ENCODE measurements at places on chromosomes 1 and 21. TPM values are rescaled to one million over a fixed set of nuclear protein-coding genes. Genes with fewer than 3 reads are reported as not detected.

- DNase-seq = no peak
Measured at GRCh38 chr1:224731633-224732032, 115.5 kb downstream of the CNIH3 start.

GRCh38 chr1:60942896-60943638 is 139.3 kb upstream of the NFIA start:
- DNase-seq = no peak

DNA sequence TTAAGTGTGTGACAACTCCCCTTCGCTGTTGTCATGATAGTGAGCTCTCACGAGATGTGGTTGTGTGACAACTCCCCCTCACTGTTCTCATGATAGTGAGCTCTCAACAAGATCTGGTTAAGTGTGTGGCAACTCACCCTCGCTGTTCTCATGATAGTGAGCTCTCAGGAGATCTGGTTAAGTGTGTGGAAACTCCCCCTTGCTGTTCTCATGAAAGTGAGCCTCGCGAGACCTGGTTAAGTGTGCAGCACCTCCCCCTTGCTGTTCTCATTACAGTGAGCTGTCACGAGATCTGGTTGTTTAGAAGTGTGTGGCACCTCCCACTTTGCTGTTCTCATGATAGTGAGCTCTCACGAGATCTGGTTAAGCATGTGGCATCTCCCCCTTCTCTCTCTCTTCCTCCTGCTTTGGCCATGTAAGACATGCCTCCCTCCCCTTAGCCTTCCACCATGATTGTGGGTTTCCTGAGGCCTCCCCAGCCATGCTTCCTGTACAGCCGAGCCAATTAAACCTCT is 25.1 kb upstream of the LSS start:
- DNase-seq = no peak

- peak; percentile 52 for DNase-seq
Measured at GRCh38 chr1:171128463-171128862, 37.8 kb downstream of the FMO3 start.

GRCh38 chr1:244102046-244102445 is 51.0 kb downstream of the ZBTB18 start:
- no peak for DNase-seq

- no peak for DNase-seq
Measured at GRCh38 chr1:103112546-103112945, 4.2 kb upstream of the COL11A1 start.

GRCh38 chr1:227786673-227787512 is 28.6 kb upstream of the PRSS38 start:
- no peak for DNase-seq

- DNase-seq = no peak
Measured at GRCh38 chr1:200364091-200364759, 45.6 kb downstream of the ZNF281 start.

DNA sequence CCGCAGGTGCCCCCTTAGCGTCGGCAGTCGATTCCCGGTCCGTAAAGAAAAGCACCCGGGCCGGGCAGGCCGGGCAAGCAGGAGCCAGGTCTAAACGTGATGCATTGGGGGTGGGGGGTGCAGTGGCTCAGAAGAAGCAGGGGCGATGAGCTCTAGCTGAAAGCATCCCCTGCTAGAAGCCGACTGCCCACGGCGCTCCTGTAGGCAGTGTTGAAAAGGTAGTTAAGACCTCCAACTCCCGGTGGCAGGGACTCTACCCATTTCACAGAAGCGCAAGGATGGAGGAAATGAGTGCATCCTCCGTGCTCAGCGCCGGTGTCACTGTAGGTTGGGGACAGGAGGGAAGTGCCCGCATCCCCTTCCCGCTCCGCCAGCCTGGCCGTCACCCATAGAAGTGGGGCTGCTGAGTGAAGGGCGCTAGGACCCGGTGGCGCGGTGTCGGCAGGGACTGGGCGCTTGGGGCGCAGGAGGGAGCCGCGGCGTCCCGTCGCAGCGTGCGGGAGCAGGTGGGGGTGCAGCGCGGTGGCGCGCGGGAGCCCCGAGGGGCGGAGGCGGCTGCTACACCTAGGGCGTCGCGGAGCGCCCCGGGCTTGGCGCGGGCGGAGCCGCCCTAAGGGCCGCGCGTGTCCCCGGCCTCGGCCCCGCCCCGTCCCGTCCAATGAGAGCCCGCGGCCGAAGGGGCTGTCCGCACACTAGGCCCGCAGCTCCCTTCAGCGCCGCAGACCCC is at the start of gene WNT2B:
WNT2B (plus strand) TSS at position 688 of the 727 bp plus-strand sequence. CDS start 298 bp downstream, outside the sequence.
- no peak for DNase-seq

DNA sequence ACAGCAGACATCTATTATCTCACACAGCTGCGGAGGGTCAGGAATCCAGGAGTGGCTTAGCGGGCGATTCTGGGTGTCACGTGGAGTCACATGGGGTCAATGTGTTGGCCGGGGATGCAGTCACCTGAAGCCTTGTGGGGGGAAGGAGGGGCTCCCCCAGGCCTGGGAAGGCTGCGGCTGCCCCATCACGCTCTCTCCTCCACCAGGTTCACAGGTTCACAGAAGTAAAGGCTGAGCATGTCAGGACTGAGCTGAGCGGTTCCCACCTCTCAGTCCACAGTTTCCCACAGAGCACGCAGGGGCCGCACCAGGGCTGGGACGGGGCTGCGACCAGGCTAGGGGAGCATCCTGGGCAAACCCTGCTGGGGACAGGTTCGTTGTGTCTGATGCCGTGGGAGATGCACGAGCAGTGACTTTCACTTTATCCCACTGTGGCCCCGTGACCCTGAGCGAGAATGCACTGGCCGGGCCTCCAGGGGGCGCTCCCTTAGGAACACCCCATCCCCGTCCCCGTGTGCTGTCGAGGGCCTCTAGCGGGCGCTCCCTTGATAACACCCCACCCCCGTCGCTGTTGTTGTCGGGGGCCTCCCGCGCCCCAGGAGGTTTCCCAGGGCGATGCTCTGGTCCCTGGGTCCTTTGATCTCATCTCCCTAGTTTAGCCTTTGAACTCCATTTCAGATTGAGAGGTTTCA is 73.2 kb upstream of the TRAPPC10 start:
- DNase-seq = peak; percentile 87

- DNase-seq = peak; percentile 44
Measured at GRCh38 chr1:26706315-26706714, 10.5 kb downstream of the ARID1A start.

GRCh38 chr1:110262846-110263631 is 52.9 kb downstream of the KCNC4 start:
- DNase-seq = no peak

FOXO6 gene
- total RNA-seq = 1.4 TPM

RGS4 gene
- total RNA-seq = 6.8 TPM

HPDL gene
- total RNA-seq = 0.95 TPM
